ENCODE measurements at places on chromosomes 16 and 17.

DNA sequence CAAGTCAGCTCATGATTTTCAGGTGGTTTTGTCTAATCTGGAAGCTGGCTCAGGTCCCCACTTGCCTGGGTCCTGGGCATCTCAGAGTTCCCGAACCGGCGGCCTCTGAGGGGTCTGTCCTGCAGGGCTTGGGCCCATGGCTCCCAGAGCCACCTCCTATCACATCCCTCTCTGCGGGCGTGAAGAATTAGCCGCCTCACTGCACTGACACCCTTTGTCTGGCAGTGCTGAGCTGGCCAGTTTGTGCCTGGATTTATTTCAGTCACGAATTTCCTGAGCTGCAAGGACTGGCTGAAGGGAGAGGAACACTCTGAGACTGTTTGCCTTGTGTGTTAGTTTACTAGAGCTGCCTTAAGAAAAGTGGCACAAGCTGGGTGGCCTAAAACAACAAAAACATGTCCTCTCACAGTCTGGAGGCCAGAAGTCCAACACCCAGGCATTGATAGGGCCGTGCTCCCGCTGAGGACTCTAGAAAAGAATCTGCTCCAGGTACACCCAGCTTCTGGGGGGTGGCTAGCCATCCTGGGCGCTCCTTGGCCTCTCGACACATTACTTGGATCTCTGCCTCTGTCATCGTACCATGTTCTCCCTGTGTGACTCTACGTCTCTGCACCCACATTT is 217.5 kb upstream of the DYNLRB2 start:
- no peak for DNase-seq

GRCh38 chr17:60248618-60249289 is 99.0 kb downstream of the CA4 start:
- DNase-seq, result no peak

DNA sequence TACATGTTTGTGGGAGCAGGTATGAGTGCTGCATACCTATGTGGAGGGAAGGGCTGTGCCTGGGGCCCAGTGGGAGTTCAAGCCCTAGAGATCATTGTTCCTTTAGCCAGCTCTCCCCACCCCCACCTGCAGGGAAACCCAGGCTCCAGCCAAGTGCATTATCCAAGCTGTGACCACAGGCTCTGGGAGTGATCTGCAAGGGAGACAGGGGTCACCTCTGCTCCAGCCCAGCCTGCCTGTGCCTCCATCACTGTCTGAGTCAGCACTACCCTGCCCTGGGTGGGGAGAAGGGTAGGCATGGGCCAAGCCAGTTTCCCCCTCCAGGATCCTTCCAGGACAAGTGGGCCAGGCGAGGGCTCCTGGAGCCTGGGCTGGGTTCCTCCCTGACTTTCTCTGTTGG is 32.1 kb upstream of the SBK1 start:
- DNase-seq, result no peak

DNA sequence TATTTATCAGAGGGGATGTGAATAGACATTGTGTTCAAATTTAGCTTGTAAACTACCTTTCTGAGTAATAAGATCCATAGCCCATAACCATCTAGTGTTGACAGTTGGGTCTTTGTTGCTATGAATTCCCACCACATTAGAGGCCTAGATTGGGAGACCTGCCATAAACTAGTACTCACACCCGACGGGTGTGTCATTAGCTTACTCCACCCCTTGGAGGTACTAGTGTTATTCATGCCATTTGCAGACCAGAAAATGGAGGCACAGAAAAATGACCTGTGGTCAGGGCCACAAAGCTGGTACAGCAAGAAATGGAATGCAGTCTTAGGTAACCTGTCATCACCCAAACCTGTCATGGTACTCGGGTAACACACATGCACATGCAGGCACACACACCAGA is 41.3 kb upstream of the BCAR1 start:
- DNase-seq, result no peak

DNA sequence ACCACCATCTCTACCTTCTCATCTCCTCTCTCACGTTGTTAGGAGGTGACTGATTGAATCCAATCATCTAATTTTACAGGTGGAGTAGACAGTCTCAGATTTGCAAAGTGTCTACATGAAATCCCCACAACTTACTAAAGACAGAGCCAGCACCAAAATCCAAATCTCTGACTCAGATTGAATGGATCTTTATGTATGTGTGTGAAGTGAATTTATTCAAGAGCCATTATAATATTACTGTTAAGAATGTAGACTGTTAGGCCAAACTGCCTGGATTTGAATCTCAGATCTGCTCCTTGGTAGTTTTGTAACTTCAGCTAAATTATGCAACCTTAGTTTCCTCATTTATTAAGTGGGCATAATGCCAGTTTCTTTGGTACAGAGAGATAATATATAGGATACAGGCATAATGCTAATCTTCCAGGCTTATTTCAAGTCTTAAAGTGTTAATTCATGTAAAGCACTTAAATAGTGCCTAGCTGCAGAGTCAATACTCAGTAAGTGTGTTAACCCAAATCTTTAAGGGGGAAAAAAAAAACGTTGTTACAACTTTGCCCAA is 12.7 kb downstream of the CNEP1R1 start:
- DNase-seq, result no peak

DNA sequence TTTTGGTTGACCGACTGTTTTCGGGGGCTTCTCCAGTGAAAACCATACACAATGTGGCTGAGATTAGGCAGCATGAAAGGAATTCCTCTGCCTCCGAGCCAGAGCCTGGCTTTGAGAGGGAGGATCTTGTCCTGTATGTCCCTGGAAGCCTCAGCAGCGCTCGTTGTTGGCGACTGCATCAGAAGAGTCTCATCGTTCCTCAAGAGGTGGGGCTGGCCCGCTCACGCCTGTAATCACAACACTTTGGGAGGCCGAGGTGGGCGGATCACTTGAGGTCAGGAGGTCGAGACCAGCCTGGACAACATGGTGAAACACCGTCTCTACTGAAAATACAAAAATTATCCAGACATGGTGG is 15.0 kb downstream of the HS3ST6 start:
- no peak for DNase-seq

- no peak for DNase-seq
Measured at GRCh38 chr17:82765371-82765770, 13.5 kb downstream of the TBCD start.

- DNase-seq, result no peak
Measured at GRCh38 chr17:45895304-45895968, 1.1 kb downstream of the MAPT start.

DNA sequence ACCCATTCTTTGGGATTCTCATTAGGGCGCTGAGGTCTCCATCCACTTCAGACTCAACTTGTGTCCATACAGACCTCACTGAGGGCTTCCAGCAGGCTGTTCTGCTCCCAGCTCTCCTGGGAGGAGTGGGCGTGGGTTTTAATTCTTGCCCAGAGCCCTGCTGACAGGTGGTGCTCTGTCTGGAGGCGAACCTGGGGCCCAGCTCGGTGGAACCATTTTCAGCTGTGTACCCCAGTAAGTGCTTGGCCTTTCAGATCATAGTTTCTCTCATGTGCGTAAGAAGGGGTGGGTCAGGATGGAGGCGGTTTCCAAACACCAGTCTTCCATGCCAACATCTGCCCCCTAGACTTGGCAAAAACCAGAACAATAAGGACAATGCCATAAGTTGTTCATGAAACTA is 21.4 kb upstream of the NKD1 start:
- no peak for DNase-seq

- DNase-seq, result no peak
Measured at GRCh38 chr17:77833769-77834168, 124.7 kb upstream of the TNRC6C start.

DNA sequence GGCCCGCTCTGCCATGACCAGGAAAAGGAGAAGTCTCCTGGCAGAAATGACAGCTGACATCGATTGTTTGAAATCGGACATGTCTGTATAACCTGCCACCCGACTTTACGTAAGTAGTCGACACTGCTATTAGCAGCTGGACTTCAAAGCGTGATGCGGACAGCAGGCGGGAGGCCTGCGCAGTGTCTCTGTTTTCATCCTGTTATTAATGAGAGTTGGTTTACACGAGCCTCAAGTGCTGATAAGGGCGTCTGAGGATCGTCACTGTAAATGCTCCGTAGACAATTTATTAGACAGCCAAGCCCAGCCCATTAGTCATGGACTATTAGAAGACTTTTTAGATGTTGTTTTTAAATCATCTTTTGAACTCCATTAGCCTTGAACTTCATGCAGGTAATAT is 328.3 kb downstream of the FOXL1 start:
- no peak for DNase-seq

- DNase-seq, result no peak
Measured at GRCh38 chr17:81733507-81734404, 21.7 kb downstream of the SLC25A10 start.

DNA sequence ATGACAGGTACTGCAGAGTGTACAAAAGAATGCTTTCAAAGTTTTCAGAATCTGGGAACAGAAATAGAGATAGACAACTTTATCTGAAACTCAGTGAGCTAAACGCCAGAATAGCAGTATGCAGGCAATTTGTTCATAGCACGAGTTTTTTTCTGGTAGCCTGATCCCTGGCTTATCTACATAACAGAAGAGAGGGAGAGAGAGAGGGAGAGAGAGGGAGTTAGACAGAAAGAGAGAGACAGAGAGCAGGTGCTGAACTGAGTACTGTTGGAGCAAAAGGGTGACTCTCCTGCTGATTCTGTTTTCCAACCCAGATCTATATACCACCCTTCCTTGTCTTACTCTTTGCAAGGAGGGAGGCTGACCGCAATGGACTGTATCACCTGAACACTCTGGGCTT is 388.0 kb upstream of the CA10 start:
- no peak for DNase-seq

- DNase-seq, result no peak
Measured at GRCh38 chr16:29653471-29653870, 9.6 kb upstream of the SPN start.

Measured in stimulated activated CD4-positive, alpha-beta T cell treated with anti-CD3 and anti-CD28 coated beads, Interleukin-15, amount 100 ng/mL, for 1 hour (primary cell).